ENCODE measurements at places on chromosomes 13 and 19. TPM values are rescaled to one million over a fixed set of nuclear protein-coding genes. Genes with fewer than 3 reads are reported as not detected.

DNA sequence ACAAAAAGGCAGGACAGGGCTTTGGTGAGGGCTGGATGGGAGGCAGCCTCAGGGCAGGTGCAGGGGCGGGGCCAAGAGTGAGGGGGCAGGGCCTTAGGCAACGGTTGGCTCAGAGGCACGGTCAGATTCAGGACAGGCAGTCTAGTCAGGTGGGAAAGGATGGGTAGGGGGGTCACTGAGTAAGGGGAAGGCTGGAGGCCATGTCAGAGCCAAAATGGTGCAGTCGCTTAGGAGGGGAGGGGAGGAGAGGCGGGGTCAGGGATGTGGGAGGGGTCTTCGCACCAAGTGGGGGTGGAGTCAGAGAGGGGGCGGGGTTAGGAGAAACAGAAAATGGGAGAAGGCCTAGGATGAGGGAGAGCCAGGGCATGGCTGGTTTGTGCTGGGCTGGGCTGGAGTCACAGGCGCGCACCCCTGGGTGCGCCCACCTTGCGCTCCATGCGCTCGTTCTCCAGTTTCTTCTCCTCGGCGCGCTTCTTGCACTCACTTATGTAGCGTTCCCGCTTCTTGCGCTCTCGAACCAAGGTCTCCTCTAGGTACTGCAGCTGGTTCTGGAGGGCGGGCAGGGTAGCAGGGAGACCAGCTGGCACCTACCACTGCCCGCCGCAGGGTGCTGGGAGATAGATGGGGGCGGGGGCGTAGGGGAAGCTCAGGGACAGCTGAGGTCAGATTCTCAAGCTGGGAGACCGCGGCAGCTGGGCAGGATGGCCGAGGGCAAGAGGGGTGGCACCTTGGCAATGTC, 6.8 kb upstream of the RGL3 start:
- DNase-seq = no peak

DNA sequence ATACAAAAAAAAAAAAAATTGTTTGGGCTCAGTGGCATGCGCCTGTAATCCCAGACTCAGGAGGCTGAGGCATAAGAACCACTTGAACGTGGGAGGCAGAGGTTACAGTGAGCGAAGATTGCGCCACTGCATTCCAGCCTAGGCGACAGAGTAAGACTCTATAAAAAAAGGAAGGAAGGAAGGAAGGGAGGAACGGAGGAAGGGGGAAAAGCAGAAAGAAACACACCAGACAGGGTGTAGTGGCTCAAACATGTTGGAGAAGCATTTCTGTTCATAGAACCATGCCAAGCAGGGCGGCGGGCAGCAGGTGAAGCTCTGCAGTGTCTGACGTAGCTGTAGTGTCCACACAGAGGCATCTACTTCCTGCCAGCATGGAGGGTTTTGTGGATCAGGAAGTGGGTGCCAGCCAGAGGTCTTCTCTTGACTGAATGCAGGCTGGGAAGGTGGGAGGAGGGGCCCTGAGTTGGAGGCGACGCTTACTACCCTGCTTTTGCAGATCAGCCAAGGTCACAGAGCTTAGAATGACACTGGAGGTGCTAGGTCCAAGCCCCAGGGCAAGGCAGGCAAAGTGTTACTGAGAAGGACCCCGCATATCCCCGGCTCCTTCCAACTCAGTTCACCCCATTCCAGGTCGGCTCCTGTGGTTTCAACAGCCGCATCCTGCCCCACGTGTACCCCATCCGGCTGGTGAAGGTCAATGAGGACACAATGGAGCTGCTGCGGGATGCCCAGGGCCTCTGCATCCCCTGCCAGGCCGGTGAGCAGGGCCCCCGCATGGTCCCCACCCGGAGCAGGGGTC, 11.6 kb upstream of the PGLS start:
- DNase-seq = no peak

GRCh38 chr13:26494571-26495195, 62.8 kb upstream of the WASF3 start:
- DNase-seq = no peak

SIGLEC9 gene
- total RNA-seq = not detected

DNA sequence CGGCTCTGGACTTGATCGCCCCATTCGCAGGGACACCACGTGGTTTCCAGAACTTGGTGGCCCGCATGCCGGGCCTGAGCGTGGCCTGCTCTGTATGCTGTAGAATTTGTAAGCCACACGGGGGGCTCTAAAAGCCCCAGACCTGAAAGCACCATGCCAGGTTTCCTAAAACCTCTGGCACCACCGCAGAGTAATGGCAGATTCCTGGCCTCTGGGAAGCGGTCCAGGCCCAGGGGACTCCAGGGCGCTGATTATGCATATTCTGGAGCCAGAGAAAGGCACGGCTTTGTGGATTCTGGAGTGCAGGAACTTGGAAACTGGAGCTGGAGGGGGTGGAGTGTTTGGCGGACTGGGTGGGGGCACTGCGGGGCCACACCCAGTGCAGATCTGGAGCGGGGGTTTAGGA, 3.7 kb downstream of the FTL start:
- no peak for DNase-seq

- DNase-seq = no peak
These were observed 465.7 kb downstream of the TBC1D4 start for GRCh38 chr13:75016225-75016624.

DNA sequence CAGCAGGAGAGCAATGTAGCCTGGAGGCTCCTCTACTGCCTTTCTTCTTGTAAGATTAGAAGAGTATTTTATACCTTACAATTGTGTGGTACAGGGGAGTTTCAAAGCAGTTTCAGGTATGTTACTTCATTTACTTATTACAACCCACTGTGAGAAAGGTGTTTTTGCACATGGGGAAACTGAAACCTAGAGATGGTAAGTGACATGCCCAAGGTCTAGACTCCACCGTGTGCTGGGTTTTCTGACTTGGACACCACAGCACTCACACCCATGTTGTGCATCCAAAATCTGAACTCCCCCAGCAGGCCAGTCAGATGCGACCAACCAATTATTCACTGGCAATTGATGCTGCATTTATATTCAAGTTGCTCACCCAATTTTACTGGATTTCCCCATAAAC, 22.8 kb downstream of the ERICH6B start:
- DNase-seq = no peak

GRCh38 chr19:4052114-4052992, 14.3 kb downstream of the ZBTB7A start:
- no peak for DNase-seq

DNA sequence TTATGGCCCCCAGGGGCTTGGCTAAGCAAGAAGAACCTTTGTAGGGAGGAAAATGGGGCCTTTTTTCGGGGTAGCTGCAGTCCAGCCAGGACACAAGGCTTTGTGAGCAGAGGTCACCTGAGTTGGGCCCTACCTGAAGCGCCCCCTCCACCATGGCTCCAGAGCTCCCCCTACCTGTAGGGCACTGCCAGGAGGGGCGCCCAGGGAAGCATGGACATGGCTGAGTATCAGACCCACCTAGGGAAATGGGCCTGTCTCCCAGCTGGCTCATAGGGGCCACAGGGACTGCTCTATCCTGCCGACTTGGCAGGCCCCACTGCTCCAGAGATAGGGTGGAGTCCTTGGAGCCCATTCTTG, 9.0 kb upstream of the CEBPA start:
- no peak for DNase-seq

- peak; percentile 86 for DNase-seq
These were observed 1.1 kb downstream of the ISYNA1 start for GRCh38 chr19:18436671-18437490.

GRCh38 chr13:27446986-27447583, 3.3 kb downstream of the MTIF3 start:
- no peak for DNase-seq

ZNF446 gene
- 7.6 TPM for total RNA-seq
